Calu3 (cell line): ENCODE measurements at places on chromosomes 1 and 21.
A peak's percentile ranks its signal among the peaks of the same experiment; 100 is the strongest.

GRCh38 chr1:208058267-208058666 lies 147.3 kb upstream of the CD34 start:
- no peak for DNase-seq

DNA sequence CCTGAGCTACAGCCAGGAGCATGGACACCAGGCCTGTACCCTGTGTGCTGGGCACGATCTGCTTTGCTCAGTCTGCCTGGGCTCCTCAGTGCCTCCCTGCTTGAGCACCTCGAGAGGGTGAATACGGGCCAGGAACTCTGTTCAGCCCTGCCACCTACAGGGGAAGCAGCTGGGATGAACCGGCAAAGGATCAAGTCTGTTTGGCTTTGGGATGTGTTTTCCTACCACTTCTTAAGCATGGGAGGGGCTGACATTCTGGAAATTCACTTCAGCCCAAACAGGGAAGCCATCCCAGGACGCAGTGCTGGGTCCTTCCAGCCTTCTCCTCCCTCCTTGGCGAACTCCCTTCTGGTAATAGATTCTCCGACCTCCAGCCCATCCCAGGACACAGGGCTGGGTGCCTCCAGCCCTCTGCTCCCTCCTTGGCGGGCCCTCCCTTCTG lies 55.8 kb upstream of the SELENON start:
- peak; percentile 22 for DNase-seq

DNA sequence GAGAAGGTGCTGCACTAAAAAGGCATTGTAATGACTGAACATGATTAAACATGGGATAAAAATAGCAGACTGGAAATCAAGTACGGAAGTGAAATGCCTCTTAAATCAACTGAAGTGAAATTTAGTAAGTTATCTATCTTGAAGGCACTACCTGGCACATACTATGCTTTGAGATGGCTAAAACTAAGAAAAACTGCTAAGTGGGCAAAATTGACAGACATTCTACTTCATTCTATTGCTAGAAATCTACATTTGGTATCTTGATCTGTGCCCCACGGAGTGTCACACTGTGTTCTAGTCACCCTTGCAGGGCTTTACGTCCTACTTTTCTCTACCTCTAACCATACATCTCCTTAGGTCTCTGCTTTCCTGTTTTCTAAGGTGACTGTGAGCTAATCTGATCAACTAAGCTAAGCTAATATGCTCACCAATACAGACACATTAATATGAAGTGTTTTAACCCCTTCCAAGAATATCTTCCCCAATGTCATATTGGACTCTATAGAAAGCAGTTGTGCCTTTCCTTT lies 4.1 kb downstream of the PDC start:
- no peak for DNase-seq

DNA sequence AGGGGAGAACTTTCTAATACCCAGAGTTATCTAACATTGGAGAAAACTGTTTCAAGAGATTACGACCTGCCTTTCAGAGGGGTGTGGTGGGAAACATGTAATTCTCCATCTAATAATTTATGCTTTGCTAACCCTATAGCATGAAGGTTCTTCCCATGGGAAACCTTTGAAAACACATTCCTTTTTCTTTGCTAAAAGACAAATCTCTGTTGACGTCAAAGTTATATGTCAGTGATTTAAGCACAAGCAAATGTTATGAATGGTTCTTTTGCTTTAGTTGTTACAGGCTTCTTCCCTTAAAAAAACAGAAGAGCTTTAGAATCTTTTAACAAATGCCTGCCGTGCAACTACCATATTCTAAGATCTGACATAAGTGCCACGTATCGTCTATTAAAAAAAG lies 19.2 kb downstream of the FMO2 start:
- DNase-seq, result no peak

- no peak for DNase-seq
Observed at GRCh38 chr1:220726634-220727033, 21.5 kb upstream of the MTARC2 start.

GRCh38 chr1:67761091-67761490 lies 72.2 kb downstream of the GNG12 start:
- DNase-seq, result no peak

- DNase-seq, result no peak
Observed at GRCh38 chr1:65172936-65173690, 25.1 kb downstream of the AK4 start.

GRCh38 chr1:98034505-98034904 lies 113.7 kb upstream of the DPYD start:
- DNase-seq, result no peak

DNA sequence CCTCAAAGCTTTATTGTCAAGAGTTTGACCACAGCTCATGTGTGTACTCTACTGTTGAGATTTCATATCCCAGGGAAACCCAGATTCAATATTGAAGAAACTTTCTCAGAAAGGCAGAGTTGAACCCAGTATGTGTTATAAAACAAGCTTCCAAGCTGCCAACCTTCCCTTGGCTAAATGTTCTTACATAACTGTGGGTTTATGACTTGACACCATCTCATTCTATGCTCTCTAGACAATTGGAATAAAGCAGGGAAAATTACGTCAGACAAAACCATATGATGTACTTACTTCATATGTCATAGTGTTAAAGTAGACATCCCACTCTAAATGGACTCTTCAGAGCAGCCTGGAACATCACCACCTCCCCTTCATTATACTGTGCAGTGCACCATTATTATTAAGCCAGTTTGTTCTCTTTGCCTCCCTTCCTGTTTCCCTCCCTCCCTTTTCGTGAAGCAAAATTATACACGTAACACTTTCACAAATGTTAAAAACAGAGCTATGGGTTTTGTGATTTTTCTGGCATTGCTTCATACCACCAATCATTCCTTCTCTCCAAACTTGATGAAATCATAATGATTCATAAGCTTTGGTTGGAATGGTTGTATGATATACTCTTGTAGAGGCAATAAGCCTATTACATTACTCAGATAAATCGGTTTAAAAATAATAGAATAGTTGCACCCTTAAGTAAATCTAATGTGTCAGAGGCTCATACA lies 507.2 kb downstream of the LTN1 start:
- DNase-seq, result no peak

GRCh38 chr1:3015744-3016143 lies 5.5 kb upstream of the ACTRT2 start:
- DNase-seq, result no peak

DNA sequence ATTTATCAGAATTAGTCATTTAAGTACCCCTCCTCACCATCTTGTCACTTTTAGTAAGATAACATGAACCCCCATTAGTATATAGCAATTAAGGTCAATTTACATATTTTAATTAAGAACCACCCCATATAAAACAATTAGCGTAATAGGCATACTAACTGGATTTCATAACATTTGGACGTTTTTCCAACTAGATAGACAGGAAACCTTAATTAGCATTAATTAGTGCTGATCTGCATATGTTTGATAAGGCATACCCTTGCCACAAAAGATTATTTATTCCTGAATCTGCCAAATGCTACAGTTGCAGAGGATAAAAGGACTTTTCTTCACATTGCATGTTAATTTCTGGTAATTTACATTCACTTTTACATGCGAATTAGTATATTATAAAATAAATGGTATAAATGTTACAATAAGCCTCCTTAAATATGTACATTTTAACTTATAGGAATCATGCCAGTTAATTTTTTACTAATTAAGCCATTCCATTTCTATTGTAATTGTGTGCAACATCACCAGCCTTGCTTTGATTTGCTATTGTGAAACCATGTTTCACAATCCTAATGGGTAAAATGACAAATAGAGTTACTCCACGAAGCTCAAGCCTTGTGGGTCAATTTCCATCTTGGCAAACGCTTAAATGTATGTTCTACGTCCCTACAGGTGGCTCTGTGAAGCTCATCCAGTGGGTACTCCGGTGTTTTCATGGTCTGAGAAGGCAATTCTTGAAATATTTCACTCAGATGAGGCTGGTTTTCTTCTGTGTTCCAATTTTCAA lies 469.6 kb downstream of the DPYD start:
- no peak for DNase-seq

DNA sequence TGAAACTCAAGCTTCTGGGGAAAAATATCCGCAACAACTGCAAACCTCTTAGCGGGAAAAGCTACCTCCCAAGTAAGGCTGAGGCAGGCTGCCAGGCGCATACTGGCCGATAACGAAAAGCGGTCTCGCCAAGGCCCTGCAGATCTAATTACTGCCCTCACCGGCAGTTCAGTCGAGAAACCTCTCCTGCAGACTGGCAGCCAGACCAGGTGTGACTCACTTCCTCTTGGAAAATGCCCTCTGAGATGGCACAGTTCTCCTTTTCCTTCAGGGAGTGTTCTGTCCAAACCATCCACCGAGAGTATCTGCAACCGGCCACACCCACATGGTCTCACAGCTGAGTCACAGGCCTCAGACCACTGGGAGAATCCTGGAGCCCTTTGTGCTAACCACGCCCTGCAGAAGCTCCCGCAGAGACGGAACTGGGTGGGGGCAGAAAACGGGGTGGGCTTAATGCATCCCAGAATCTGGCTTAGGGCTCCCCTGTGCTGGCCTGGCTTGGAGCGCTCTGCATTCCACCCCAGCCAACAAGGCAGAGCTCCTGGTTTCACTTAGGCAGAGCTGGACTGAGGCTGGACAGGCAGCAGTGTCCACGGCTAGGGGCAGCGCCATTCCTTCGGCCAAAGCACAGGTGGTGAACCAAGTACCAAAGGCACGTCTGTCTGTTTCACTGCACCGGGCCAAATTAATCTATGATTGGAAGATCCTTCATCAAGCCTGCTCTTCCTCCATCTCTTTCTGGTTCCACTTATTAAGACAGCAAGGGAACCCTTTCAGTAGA lies 1.2 kb downstream of the S100A10 start:
- DNase-seq, result peak; percentile 96

- no peak for DNase-seq
Observed at GRCh38 chr21:35922618-35923017, 137.7 kb downstream of the SETD4 start.

- no peak for DNase-seq
Observed at GRCh38 chr1:61400131-61400770, 317.9 kb downstream of the NFIA start.

DNA sequence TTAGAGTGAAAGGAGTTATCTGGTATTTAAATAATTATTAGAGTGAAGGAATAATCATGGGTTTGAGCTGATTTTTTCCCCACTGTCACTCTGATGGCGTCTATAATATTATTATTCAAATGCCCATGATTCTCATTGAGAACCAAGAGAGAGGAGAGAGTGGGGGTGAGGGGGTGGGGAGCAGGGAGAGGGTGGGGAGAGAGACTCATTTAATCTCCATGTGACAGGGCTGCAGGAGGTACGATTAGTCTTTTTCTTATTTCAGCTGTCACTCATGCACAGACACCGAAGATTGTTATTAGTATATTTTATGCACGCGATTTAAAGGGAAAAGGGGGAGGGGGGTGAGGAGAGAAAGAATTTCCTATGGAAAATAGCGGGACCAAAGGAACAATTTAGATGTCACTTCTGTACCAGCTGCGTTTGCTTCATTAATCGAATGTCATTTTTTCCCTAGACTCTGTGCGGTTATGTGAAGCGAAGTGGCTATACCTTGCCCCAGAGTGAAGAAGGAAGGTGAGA lies 19.9 kb downstream of the PLXNA2 start:
- DNase-seq, result no peak

GRCh38 chr1:157540160-157540748 lies 12.1 kb downstream of the FCRL5 start:
- DNase-seq, result no peak

DNA sequence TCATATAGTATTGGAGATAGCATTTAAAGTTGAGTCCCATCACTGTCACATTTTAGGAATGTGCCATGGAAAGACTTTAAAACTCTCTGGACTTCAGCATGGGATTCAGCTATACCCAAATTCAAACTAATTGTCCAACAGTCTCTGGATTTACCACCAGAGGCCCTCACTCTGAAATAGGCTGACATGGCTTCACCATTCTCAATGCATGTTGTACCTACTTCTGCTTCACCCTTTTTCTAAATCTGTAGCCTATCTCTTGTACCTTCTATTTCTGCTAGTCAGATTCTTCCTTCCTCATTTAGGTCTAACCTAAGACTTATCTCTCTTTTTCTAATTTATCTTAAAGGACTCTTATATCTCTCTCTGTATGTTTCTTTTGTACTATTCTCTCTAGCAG lies 512.7 kb upstream of the ZRANB2 start:
- no peak for DNase-seq

- DNase-seq, result no peak
Observed at GRCh38 chr1:197011614-197012013, 34.3 kb downstream of the CFHR5 start.

GRCh38 chr1:224082146-224082545 lies 31.8 kb upstream of the FBXO28 start:
- DNase-seq, result no peak

GRCh38 chr1:28582248-28582615 lies 9.8 kb upstream of the RAB42 start:
- DNase-seq, result no peak

GRCh38 chr1:43549921-43550597 lies 19.4 kb downstream of the PTPRF start:
- peak; percentile 90 for DNase-seq

DNA sequence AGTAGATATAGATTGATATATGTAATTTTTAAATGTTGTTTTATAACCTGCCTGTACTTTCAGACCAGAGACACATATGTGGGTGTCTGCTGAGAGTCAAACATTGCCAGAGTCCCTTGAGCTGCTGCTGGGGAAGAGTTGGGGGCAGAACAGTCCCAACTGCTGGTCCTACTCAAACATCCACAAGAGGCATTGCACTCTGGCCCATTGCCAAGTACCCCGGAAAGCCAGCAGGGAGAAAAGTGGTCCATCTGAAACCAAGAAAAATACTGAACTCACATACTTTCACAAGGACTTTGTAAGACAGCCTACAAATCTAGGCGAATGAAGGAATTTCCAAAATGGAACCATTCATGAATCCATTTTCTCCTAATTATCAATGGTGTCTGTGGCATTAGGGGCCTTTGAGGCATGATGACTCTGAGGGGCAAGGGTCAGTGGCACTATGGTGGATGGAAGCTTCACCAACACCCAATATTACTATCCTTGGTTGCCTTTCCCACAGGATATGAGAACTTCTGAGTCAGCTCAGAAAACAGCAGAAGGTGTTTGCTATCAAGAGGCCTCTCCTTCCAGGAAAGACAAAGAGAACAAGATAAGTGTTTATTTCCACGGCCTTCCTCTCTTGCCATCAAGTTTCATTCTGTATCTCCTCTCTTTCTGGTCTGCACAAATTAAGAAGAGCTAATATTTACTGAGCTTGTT lies 7.3 kb upstream of the TBX15 start:
- no peak for DNase-seq

DNA sequence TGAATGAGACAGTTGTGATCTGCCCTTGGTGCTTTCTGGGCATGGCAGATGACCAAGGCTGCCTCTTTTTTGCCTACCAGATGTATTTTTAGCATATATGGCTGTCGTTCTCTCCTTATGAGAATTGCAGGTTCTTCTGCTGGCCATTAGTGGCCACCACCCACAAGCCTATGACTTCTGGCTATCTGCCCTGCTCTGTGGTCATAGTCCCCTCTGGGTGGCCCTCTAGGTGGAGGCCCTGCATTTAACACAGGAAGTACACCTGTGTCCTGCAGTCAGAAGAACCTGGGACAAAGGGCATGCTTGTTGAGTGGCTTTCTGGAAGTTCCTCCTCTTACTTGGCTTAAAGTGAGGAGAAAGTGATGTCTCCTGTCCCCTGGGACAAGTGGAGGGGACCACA lies 6.5 kb downstream of the FCAMR start:
- no peak for DNase-seq
